Left renal cortex interstitium (tissue), 4 donors: ENCODE measurements at places on chromosomes 4 and X. TPM values are rescaled to one million over a fixed set of nuclear protein-coding genes. Genes with fewer than 3 reads are reported as not detected.

GRCh38 chr4:80286451-80286850 is 20.0 kb downstream of the FGF5 start:
- no peak for DNase-seq

Gene MXRA5
- 8.7 TPM for polyA plus RNA-seq

GRCh38 chr4:168877511-168878491 is 132.3 kb downstream of the CBR4 start:
- no peak for DNase-seq

- DNase-seq = no peak
These were observed 74.1 kb downstream of the FBXO8 start for GRCh38 chr4:174209341-174209740.

Gene CLIC2
- 3.9 TPM for polyA plus RNA-seq

Gene FGFR3
- polyA plus RNA-seq = 82.5 TPM

- no peak for DNase-seq
These were observed 1794.9 kb upstream of the TENM3 start for GRCh38 chr4:180448306-180448705.

- DNase-seq = peak; percentile 29
These were observed 565 bp upstream of the ZNF41 start for GRCh38 chrX:47483306-47484268.

DNA sequence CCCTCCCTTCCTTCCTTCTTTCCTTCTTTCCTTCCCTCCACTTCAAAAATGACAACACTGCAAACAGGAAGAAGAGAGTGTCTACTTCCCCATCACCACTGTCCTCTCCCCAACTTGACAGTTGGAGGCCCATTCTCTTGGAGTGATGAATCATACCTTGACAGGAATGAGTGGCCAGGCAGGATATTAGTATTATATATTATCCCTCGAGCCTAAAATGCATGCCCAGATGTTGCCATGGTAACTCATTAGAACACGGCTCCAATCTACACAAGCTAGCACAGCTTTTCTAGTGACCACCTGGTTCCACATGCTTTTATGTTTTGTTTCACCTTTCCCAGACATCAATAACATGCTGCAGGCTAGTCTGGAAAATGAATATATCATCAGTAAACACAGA is 71.3 kb upstream of the LHFPL1 start:
- DNase-seq = no peak
